ENCODE measurements at places on chromosomes 16 and 17.

DNA sequence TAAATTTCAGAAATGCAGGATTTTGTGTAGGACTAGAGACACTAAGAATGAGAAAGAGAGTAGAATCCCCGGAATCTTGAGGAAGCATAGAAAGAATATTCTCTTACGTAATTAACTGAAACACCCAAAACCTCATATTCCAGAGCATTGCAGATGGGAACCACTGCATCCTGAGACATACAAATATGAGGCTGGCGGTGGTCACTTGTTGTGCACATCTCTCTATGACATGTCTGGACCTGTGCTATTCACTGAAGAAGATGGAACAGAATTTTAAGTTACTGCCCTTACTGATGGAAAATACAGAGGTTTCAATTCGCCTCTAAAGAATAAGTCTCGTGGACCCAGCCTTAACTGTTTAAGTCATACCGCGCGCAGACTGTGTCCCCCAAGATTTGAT lies 806 bp downstream of the RAD51C start:
- DNase-seq, result no peak

GRCh38 chr17:79707931-79708891 lies 22.5 kb upstream of the ENPP7 start:
- no peak for DNase-seq

DNA sequence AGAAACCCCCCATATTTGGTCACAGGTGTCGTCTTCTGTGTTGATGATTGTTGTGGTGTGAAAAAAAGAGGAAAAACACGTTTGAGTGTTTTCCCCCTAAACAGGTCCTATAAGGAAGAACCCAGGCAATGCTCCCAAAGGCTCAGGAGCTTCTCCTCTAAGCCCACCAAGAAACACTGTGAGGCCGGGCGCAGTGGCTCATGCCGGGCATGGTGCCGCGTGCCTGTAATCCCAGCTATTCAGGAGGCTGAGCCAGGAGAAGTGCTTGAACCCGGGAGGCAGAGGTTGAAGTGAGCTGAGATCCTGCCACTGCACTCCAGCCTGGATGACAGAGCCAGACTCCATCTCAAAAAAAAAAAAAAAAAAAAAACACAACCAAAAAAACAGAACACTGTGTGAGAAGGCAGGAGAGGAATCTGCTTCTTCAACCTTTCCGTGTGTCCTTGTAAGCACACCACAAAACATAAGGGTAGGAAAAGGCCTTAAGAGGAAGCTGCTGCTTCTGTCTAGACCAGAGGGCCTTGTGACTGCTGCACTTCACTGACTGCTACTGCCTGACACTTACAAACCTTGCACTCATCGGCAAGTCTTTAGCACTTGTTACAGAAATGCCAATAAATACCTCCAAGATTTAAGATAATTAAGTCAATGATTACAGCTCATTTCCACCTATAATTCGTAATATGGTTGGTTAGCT lies 9.3 kb downstream of the JPT1 start:
- DNase-seq, result no peak

DNA sequence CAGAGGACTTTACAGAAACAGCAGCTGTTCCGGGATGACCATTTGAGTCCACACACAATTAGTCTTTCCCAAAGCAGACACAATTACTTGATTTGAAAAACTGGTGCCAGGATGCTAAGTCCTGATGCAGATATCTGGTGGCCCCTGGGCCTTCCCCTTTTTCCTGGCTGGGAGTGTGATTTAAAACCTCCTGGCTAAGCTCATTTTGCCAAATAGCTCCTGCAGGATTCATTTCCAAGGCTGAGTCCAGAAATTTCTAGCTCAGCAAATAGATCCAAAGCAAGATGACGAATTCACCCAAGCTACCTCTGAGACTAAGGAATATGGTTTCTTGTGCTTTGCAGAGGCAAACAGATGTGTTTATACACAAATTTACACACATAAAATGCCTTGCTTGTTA lies 422.2 kb downstream of the CA10 start:
- no peak for DNase-seq

DNA sequence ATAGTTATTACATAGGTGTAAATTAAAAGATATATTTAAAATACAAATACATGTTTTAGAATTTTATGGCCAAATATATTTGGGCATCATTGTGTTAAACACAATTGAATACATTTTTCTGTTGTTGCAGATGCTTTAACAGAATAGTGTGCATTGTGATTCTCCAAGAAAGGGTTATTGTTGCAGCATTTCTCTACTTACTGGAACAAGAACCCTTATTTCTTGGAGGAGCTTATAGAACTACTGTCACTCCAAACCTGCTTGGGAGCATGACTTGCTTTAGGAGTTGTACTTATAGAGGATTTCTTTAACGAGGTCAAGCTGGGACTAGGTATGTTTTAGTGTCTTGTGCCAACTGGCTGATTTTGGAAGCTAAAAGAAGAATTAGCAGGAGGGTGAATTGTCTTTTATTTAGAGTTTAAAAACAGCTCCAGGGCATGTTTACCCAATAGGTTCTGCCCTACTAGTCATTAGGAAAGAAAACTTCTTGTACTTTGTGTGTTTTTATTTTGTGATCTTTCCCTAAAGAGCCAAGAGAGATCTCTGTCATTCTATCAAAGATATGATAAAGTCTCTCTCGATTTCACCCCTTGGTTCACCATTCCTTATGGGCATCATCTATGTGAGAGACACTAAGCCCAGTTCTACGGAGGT lies 279.8 kb upstream of the SALL1 start:
- DNase-seq, result no peak

DNA sequence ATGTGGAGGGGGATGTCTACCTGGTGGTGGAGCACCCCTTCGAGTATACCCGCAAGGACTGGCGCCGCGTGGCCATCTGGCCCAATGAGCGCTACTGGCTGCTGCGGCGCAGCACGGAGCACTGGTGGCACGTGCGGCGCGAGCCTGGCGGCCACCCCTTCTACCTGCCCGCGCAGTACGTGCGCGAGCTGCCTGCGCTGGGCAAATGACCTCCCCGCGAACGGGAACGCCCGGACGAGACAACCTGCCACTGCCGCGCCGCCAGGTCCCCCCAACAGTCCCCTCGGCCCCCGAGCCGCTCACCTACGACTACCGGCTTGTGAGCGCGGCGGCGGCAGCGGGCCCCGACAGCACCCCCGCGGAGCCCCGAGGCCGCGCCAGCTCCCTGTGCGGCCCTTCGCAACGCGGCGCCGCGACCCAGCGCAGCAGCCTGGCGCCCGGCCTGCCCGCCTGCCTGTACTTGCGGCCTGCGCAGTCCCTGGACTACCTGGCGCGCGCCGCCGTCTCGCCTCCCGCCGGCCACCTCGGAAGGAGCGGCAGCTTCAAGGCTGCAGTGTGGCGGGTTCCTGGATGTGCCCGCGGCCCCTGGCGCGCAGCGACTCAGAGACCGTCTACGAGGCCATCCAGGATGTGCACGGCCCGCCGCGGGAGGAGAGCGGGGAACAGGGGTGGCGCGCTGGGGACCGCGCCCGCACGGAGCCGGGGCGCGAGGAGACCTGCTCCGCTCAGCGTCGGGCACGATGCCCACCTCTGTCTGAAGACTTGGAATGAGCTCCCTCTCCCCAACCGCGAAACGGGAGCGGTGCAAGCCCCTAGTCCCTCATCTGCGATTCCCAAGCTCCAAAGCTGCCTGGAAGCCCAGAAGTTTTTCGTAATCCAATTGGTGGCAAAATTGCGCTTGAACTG lies 48.7 kb upstream of the AMZ2 start:
- no peak for DNase-seq

- DNase-seq, result no peak
These were observed 51.4 kb downstream of the MFSD11 start for GRCh38 chr17:76789235-76789788.

All from forelimb muscle (tissue), 1 donor.